ENCODE measurements at places on chromosomes 12 and 14.

- DNase-seq = no peak
Measured at GRCh38 chr12:130066742-130067141, 95.5 kb upstream of the FZD10 start.

DNA sequence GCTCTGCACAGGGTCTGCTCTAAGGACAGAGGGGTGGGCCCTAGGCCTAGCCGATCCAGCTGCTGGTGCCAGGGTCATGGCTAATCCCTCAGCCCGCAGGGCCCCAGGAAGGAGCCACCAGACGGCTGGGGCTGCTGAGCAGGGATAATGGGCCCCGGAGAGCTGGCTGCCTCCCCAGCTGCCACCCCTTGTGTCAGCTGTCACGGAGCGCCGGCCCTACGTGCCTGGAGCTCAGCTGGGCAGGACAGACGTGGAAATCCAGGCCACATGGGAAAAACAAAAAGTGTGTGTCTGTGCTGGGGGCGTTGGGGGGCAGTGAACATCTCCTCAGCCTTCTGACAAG is 36.2 kb downstream of the CHGA start:
- no peak for DNase-seq

- DNase-seq = peak; percentile 17
Measured at GRCh38 chr12:62210422-62210821, 49.8 kb upstream of the USP15 start.

GRCh38 chr14:61512026-61512834 is 183.1 kb upstream of the HIF1A start:
- no peak for DNase-seq

DNA sequence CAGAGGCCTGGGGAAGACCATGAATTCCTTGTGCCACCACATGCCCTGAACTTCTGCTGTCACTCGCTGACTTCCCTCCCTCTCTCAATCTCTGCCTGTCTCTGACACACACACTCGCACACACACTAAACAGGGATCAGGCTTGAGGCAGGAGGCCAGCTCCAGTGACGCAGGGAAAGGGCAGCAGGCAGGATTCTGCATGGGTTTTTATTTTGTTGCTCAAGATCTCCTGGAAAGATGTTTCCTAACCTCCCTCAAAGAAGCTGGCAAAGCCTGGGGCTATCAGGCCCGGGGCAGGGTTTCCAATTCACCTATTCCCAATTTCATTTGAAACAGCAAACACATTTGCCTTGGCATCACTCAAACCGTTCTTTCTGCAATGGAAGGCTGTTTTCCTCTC is 27.7 kb upstream of the PEX5 start:
- DNase-seq = no peak

GRCh38 chr14:37122288-37122687 is 50.1 kb downstream of the SLC25A21 start:
- no peak for DNase-seq

GRCh38 chr12:56676851-56677580 is 11.1 kb downstream of the PTGES3 start:
- DNase-seq = no peak

DNA sequence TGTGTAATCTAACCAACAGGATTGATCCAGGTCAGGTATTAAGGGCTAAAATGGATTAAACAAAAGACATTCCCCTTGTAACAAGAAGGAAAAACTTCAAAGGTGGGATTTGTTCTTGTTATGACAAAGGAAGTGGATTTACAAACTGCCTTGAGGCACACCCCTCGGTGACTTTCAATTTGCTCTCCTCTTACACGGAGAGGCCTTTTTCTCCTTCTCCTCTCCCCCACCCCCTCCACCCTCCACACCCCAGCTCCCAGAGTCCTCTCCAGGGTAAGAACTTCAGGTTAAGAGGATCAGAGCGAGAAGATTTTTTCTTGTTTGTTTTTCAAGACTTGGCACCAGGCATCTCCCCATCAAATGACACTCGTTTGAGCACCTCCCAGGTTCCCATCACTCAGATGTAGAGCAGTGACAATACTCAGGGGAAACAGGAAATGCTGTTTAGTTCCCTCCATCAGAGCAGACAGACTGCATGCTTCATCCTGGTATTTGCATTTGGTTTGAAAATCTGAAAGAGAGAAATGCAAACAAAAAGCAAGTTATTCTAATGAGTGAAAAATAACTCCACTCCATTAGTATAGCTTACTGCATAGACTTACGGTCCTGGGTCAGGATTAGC is 77.6 kb upstream of the TMEM260 start:
- no peak for DNase-seq

- no peak for DNase-seq
Measured at GRCh38 chr14:55198749-55199148, 7.4 kb upstream of the DLGAP5 start.

GRCh38 chr12:116196752-116197718 is 80.5 kb downstream of the MED13L start:
- DNase-seq = no peak

DNA sequence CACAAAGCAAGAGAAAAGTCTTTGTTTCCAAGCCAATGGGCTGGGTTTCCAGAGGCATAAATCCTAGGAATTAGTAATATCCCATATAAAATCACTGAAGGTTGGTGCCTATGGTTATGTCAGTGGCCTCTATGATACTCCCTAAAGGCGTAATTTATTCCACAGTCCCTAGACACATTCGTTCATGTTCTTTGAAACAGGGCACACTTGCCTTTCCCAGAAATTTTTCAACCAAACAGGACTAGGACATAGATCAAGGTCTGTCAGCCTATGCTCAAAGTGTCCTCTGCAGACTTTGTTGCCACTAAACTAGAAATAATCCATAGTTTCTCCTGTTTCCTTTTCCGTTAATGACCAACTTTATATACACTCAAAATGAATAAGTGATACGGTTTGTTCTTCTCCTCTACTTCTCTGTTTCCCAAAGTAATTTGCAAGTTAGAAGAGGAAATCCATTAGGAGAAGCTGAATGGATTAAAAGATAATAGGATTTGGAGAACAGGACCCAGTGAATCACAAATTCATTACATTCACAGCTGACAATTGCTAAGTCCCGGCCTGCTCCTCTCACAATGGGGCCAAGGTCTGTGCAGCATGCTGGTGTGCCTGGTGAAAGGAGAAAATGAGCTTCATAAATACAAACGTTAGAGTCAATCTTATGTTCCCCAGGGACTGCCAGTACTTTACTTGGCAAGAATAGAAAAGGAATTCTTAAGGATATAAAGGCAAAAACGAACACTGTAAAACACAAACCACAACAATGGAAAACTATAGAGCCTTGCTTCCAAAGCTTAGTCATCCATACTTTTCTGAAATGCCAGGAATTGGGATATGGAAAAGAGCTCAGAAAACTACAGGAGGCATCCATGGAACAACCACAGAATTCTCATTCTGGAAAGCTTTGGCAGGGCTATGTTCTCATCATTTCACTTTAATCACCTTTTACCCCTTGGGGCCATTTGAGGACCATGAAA is 966.2 kb downstream of the NRXN3 start:
- no peak for DNase-seq

- DNase-seq = no peak
Measured at GRCh38 chr12:5592310-5592709, 160.4 kb downstream of the NTF3 start.

DNA sequence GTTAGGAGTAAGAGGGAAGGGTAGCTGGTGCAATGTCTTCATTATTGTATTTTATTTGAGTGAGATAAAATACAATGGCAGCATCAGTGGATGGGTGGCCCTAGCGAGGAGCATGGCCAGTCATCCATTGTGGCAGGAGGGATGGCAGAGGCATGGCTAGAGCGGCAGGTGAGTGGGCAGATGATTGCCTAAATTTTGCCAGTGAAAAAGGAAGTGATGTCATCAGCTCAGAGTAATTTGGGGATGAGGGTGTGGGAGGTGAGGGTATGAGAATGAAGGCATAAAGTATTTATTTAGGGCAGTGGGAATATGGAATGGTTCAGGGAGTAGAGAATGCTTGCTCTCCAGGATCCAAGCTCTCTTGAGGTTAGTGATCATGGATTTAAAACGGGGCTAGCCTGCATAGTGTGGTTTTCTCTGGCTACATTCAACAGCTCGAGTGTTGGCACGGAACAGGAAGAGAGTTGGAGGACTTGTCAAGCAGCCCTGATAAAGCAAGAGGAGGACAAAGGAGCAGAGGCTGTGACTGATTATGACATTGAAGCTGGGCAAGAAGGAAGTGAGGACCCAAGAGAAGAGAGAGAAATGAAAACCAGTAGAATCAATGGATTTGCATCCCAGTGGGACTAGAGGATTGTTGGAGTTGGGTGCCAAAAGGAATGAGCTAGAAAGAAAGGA is 18.7 kb upstream of the SERPINA6 start:
- no peak for DNase-seq

GRCh38 chr12:55908726-55909512 is 18.8 kb downstream of the PYM1 start:
- no peak for DNase-seq

- no peak for DNase-seq
Measured at GRCh38 chr12:92921877-92922276, 7.2 kb downstream of the EEA1 start.

DNA sequence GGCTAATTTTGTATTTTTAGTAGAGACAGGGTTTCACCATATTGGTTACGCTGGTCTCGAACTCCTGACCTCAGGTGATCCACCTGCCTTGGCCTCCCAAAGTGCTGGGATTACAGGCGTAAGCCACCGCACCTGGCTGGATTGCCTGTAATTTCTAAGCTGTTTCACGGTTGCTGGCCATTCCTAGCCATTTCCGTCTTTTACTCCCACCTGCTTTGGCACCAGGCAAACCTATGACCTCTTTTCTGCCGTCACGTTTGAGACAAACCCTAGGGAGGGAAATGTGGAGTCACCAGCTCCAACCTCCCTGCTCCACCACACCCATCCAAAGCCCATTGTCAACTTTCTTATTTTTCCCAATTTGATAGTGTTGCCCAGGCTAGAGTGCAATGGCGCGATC is 1.2 kb downstream of the GPR132 start:
- DNase-seq = no peak

GRCh38 chr14:92546347-92547053 is 32.9 kb downstream of the RIN3 start:
- no peak for DNase-seq

GRCh38 chr14:30999038-30999773 is 26.2 kb upstream of the AP4S1 start:
- no peak for DNase-seq

DNA sequence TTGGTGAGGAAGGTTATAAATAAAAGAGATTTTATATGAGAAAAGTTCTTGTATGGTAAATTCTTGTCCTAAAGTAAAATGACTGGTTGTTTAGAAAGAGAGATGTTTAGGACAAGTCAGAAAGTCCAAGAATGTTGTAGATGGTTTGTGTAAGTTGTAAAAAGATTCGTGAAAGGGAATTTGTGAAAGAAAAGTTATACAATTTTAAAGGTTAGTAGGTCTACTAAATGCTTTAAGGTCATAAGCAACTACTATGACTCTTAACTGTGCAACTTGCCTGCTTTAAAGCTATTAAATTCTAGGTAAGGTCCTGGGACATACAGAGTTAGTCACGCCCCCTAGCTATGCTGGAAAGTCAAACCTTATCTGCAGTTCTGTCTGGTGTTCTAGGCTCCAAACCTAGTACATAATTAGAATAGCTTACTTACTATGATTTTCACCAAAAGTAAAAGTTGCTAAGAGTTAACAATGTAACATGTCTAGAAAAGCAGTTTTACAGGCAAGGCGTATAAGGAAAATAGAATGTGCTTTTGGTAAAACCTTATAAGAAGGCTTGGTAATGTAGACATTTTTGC is 11.2 kb upstream of the DHRS2 start:
- no peak for DNase-seq

GRCh38 chr12:131153956-131154355 is 200.2 kb downstream of the ADGRD1 start:
- DNase-seq = no peak

GRCh38 chr14:99671235-99672224 is 12.6 kb upstream of the CYP46A1 start:
- DNase-seq = no peak

DNA sequence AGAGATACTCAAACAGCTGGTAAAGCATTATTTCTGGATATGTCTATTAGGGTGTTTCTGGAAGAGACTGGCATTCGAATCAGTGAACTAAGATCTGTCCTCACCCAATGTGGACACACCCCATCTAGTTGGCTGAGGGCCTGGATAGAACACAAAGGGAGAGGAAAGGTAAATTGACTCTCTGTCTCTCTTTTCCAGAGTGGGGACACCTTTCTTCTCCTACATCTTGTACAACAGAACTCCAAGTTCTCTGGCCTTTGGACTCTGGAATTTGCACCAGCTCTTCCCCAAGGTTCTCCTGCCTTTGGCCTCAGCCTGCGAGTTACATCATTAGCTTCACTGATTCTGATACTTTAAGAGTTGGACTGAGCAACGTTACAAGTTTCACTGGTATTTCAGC is 1253.9 kb downstream of the SLC16A7 start:
- no peak for DNase-seq

GRCh38 chr12:6334940-6335450 is 6.9 kb downstream of the TNFRSF1A start:
- DNase-seq = no peak

- no peak for DNase-seq
Measured at GRCh38 chr12:40597133-40597532, 95.1 kb upstream of the CNTN1 start.

DNA sequence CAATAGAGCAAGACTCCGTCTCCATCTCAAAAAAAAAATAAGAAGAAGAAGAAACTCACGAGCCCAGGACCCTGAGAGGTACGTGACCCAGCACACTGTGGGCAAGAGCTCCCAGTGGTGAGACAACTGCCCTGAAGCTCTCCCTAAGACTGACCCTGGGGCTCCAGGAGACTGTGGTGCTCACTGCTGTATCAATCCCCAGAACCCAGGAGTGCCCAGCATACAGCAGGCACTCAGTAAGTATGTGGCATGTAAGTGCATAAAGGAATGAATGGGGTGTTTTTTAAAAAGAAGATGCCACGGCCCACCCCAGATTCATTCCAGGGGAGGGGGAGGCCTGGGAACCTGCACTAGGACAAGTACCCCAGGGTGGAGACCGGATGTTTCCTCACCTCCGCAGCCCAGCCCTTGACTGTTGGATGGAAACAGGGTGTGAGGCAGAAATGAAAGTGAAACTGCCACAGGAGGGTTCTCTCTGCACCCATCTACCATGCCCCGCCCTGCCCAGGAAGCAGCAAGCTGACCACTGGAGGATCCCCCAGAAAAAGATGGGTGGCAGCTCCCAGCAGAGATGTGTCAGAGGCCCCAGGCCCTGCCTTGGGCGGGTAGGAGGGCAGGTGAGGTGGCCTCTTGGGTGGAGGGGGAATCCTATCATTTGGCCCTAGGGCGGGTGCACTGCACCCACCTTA is 12.2 kb downstream of the ITPK1 start:
- peak; percentile 71 for DNase-seq

GRCh38 chr12:1050059-1050707 is 59.2 kb downstream of the ERC1 start:
- DNase-seq = no peak

- no peak for DNase-seq
Measured at GRCh38 chr12:1162081-1162760, 171.2 kb downstream of the ERC1 start.

GRCh38 chr14:65032319-65032718 is 45.6 kb downstream of the FNTB start:
- no peak for DNase-seq

GRCh38 chr14:21612324-21612723 is 22.4 kb downstream of the OR10G2 start:
- no peak for DNase-seq

GRCh38 chr12:19298836-19299605 is 140.3 kb upstream of the AEBP2 start:
- no peak for DNase-seq

- DNase-seq = peak; percentile 44
Measured at GRCh38 chr14:21723431-21724045, 49.9 kb upstream of the OR4E1 start.

- DNase-seq = peak; percentile 29
Measured at GRCh38 chr12:46373301-46374296, 1.0 kb upstream of the SLC38A2 start.
